ENCODE measurements at places on chromosomes 12 and 14. TPM values are rescaled to one million over a fixed set of nuclear protein-coding genes. Genes with fewer than 3 reads are reported as not detected.

Gene GRIN2B
- total RNA-seq: 0.64 TPM

Gene REP15
- total RNA-seq: 2.3 TPM

Gene LHX5
- not detected for total RNA-seq

Gene KCNJ8
- total RNA-seq: 16.5 TPM

Gene FMNL3
- 26.4 TPM for total RNA-seq

Gene KLRG1
- 7.7 TPM for total RNA-seq

Gene KCNH3
- total RNA-seq: 0.19 TPM

Gene OR4K2
- not detected for total RNA-seq

Gene TULP3
- 18.0 TPM for total RNA-seq

Gene A2M
- 996 TPM for total RNA-seq

Gene NID2
- 66.2 TPM for total RNA-seq

Gene FBRSL1
- total RNA-seq: 30.5 TPM

Gene POTEG
- total RNA-seq: not detected

Gene KRT78
- total RNA-seq: not detected

Gene KRT3
- not detected for total RNA-seq

Gene NEUROD4
- not detected for total RNA-seq

Gene CEP290
- total RNA-seq: 11.5 TPM

Gene CLEC6A
- total RNA-seq: not detected

Gene KRT79
- 2.4 TPM for total RNA-seq

Gene PARPBP
- total RNA-seq: 2.3 TPM

All from mesenteric fat pad (tissue), 1 donor.